Naive thymus-derived CD8-positive, alpha-beta T cell (primary cell): ENCODE measurements at places on chromosomes 12 and 14.

- no peak for DNase-seq
Measured at GRCh38 chr12:84033162-84033561, 879.4 kb downstream of the SLC6A15 start.

- DNase-seq, result no peak
Measured at GRCh38 chr12:120468325-120468820, 1.2 kb downstream of the SRSF9 start.

DNA sequence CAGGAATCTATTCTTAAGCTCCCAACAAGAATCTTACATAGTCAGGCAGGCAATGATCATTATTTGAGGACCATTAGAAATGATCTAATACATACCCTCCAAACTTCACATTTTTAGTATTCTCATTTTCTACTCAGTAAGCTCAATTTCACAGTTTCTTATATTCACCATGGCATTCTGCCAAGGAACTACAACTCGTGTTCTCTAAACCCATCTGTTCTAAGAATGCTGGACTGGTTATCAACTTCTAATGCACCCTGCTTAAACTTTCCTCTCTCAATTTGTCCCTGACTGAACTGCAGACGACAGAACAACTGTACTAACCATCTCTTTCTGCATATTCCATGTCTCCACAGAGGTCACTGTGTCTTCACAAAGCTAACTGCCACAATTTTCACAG is 58.6 kb downstream of the GXYLT1 start:
- DNase-seq, result no peak

DNA sequence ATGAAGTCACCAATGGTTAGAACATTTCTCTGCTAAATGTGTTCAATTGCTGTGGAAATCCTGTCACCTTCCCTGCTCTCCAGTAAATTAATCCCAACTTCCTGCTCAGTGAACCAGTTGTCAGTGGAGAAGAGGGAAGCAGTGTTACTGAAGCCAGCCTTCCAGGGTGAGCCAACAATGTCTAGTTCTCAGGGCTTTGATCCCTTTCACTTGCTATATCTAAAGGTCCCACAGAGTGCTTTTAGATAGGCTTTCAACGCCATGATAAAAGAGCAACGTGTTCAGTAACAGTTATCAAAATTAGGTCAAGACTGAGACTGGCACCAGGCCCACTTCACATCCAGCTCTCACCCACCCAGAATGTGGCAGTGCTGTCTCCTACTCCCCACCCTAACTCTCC is 139.7 kb downstream of the KCNH5 start:
- DNase-seq, result no peak

DNA sequence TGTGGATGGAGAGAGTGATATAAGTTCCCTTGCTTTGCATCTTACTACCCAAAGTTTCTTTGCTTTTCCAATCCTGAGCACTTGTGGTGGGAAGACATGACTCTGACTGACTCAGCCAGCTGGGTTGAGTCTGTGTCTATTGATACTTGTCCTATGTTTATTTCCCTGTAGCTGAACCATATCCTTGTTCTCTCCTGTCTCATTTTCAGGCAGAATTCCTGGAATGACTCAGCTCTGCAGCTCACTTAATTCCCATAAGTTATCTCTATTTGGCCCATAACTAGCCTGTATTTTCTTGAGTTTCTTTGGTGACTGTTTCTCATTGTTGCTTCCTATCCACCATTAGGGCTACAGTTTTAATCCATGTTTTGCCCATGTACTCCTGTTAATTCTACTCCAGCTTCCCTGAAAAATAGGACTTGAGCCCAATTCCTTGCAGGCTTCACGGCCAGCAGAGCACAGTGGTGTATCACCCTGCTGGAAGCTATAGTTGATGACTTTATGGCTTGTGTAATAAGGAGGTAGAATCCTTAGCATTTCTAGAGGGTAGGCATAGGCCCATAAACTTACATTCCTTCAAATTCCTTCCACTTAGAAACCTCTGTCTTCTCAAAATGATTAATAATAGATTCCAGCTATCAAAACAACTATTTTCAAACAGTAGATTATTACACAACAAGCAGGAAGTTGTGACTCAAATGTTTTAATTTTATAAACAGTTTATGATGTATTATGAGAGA is 183.1 kb downstream of the TMTC3 start:
- no peak for DNase-seq

GRCh38 chr14:54599966-54600716 is 33.2 kb downstream of the SAMD4A start:
- DNase-seq, result no peak

- no peak for DNase-seq
Measured at GRCh38 chr14:60196291-60196690, 31.1 kb upstream of the DHRS7 start.

GRCh38 chr14:71270111-71270510 is 362.9 kb downstream of the PCNX1 start:
- no peak for DNase-seq

DNA sequence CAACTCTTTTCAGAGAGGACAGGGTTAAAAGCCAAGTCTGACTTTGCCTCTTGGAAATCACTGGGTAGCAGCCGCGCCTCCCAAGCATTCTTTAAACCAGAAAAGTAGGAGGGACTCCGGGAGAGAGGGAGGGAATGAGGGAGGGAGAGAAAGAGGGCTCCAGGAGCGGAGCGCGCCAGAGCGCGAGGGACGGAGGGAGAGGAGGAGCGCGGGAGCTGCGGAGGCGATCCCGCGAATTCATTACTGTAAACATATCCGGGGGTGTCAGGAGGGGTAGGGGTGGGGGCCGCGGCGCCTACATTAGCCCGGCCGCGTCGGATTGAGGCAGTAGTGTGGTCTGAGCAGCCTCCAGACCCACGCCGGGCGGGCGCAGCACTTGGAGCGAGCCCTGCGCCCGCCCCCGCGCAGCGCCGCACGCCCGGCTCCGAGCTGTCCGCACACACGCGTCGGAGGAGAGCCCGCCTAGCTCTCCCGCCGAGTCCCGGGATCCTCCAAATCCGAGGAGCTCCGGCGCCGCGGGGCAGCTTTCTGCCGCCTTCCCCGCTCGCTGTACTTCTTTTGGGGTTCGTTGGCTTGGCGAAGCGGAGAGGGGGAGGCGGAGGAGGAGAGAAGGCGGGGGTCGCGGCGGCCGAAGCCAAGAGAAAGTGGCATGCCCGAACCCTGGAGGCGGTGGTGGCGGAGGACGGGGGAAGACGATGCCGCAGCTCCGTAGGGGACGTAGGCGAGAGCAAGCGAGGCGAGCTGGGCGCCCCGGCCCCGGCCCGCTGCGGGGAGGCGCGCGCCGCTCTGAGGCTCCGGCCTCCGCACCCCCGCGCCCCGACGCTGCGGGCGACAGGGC is 3.3 kb downstream of the FLRT2 start:
- DNase-seq, result no peak

GRCh38 chr12:27332407-27332713 is 276 bp upstream of the BMAL2 start:
- no peak for DNase-seq

- no peak for DNase-seq
Measured at GRCh38 chr12:105485321-105485910, 154.9 kb downstream of the C12orf75 start.

DNA sequence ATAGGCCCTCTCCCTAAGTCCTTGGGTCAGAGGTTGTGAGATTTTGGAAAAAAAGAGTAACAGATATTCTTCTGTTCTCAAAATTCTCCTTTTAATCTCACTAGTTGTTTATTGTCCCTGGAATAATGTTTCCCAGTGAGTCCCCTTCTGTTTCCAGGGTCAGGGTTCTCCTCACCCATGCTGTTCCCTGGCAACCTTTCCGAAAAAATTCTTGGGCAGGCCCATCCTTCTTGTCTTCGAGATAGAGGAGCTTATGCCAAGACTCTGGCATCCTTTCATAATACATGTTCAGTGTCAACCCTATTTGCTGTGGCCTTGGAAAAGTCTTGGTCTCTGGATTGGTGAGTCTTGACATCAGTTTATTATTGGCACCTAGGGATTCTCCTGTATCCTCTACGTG is 212.4 kb upstream of the FAR2 start:
- DNase-seq, result no peak

GRCh38 chr12:65014504-65015271 is 106.4 kb downstream of the WIF1 start:
- no peak for DNase-seq

DNA sequence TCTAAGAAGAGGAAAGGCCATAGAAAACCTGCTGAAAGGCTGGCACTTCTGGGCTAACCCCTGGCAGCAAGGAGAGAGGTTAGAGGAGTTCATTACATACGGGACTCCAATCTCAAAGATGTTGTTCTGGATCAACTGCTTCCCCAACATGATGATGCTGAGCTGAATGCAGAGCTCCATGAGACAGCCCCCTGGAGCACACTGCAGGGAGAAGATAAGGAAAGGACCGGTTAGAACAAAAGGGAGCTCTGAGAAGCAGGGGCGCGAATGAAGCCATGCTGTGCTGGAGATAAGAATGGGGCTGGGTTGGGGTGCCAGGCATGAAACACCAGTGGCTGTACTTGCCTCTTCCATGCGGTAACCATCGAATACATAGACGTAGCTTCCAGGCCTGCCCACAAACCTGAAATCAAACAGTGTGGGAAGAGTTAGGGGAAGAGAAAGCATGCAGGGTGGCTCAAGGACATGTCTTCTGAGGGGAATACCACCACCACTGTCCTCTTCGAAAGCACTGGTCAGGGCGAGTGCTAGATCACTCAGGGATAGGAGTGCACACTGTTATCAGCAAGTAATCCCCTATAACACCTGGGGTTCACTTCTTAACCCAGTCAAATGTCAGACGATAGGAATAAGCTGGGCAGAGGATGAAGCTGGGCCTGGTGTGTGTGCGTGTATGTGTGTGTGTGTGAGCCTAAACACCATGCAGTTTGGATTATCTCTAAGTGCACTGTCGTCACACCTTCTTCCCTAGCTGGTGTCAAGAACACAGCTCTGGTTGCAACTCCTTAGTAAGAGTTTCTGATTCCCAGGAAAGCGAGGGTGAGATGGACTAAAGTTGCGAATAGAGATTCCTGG is 180.9 kb downstream of the NTF3 start:
- no peak for DNase-seq

DNA sequence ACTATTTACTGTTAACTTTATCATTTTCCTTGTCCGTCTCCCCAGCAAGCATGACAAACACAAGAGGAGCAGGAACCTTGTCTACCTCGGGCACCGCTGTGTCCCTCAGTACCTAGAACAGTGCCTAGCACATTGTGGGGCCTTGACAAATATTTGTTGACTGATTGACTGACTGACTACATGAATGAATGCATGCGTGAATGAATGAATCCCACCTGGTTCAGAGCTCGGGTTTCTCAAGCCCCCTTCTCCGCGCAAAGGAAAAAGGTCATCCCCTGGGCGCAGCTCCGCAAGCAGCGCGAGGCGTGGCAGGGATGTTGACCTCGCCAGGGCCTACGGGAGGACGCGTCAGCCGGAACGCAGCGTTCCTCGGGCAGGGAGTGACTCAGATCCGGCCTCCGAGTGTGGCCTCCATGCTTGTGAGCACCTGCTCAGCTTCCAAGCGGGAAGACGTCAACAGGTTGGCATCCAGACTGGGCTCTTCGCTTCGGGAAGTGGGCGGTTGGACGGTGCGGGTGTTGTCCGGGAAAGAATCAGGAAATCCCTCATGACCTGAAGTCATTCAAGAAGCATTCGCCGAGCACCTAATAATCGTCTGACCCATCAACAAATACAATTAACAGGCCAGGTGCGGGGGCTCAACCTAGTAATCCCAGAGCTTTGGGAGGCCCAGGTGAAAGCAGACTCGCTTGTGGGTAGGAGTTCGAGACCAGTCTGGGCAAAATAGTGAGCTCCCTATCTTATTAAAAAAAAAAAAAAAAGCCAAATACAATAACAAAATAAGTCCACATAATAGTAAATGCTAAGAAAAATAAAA is 13.9 kb upstream of the UBC start:
- DNase-seq, result no peak

GRCh38 chr14:50773632-50774541 is 57.1 kb downstream of the NIN start:
- no peak for DNase-seq

GRCh38 chr14:98901511-98902205 is 370.3 kb downstream of the BCL11B start:
- no peak for DNase-seq

DNA sequence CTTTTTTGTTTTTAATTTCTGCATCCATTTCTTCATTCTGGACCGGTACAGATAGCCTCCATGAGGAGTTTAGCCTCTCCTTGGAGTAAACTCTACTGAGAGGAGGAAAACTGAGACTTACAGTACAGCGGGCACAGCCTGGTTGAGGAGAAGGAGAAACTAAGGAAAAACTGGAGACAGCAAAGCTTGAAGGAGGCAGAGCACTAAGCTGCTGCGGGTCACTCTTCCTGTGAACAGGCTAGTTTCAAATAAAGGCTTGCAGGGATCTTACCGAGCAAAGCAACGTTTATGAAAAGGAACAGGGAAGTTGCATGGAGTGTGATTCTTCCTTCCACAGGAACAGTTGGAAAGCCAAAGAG is 348 bp upstream of the SSTR1 start:
- no peak for DNase-seq

DNA sequence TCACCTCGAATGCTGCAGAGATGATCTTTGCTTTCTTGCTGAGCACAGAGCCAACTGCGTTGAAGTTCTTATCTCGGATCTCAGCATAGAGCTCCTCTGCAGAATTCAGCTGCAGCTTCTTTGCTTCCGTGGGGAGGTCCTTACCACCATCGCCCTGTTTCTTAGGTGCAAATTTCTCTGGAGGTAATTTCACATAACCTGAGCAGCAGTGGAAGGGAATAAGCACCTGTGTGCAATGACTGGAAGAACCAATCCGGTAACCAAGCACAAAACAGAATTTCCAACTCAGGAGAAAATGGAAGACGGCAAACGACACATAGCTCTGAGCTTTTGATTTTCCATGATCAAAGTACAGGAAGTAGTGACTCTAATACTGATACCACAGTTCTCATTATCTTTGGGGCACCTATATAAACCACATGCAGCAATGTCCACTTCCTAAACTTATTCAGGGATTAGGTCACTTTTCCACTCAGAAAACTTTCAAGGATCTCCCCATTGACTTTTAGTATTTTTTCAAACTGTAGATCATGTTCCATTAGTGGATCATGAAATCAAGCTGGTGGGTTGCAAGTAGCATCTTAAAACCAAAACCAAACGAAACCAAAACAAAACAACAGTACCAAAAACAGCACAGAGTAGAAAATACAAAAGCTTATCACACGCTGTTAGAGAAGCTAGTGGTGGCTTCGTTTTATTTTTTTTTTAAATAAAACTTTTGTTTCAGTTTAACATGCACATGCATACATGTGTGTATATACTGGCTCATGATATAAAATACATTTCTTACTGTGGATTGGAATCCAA is 18.9 kb upstream of the DIABLO start:
- no peak for DNase-seq

DNA sequence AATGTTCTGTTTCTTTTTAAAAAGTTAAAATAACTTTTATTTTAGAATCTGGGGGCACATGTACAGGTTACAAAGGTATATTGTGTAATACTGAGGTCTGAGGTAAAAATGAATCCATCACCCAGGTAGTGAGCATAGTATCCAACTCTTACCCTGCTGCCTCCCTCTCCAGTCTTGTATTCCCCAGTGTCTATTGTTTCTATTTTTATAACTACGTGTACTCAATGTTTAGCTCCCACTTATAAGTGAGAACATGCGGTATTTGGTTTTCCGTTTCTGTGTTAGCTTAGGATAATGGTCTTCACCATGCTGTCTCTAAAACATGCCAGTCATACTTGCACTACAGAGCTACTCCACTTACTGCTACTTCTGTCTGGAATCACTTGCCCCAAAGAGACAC is 8.4 kb downstream of the FBXO33 start:
- no peak for DNase-seq
